CD4-positive, alpha-beta T cell (primary cell): ENCODE measurements at places on chromosomes 7 and 10.

- DNase-seq: peak; percentile 11
Measured at GRCh38 chr7:150357771-150358427, 10.7 kb upstream of the REPIN1 start.

GRCh38 chr7:85882335-85882734 is 695.5 kb upstream of the SEMA3D start:
- no peak for DNase-seq

- no peak for DNase-seq
Measured at GRCh38 chr10:74753442-74754211, 72.8 kb upstream of the KAT6B start.

- DNase-seq: no peak
Measured at GRCh38 chr7:35748371-35748770, 52.5 kb upstream of the SEPTIN7 start.

- DNase-seq: no peak
Measured at GRCh38 chr7:94296881-94297280, 97.8 kb upstream of the COL1A2 start.

- DNase-seq: no peak
Measured at GRCh38 chr10:117472872-117473271, 69.7 kb upstream of the EMX2 start.

GRCh38 chr10:132690401-132690800 is 95.5 kb downstream of the NKX6-2 start:
- DNase-seq: no peak

DNA sequence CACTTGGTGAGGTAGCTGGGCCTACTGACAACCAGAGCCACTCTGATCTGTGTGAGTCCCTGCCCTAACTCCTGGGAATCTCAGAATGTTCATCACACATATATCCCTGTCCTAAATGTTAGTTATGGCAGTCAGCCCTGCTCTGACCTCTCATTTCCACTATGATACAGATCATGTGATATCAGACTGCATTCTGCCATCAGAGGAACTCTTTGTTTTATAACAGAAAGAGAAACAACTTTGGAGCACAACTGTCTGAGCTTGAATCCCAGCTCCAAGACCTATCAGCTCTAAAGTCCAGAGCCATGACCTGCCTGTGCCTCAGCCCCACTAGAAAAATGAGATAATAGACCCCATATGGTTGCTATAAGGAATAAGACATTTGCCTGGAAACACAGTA is 54.6 kb upstream of the ABCB4 start:
- DNase-seq: no peak
